ENCODE measurements at places on chromosomes 3 and 15.

GRCh38 chr3:28022916-28023315, 218.5 kb upstream of the CMC1 start:
- DNase-seq = no peak

- no peak for DNase-seq
Observed at GRCh38 chr3:178306432-178307115, 229.7 kb upstream of the KCNMB2 start.

DNA sequence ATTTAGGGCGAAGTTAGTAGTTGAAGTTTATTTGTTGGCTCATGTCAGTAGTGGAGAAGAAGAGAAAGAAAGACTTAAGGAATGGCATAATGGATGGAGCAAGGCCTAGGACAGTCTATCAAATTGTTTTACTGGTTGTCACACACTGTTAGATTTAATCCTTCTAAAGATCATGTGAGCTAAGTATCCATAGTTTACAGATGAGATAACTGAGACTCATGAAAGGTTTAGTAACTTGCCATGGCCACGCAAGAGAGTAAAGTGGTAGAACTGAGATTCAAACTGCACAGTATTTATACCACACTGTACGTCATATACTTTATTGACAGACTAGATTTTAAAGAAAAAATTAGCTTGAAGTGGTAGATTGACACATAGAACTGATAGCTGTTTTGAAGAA, 11.4 kb downstream of the SPRED1 start:
- DNase-seq = no peak

GRCh38 chr3:24299246-24299805, 195.3 kb downstream of the THRB start:
- DNase-seq = no peak

DNA sequence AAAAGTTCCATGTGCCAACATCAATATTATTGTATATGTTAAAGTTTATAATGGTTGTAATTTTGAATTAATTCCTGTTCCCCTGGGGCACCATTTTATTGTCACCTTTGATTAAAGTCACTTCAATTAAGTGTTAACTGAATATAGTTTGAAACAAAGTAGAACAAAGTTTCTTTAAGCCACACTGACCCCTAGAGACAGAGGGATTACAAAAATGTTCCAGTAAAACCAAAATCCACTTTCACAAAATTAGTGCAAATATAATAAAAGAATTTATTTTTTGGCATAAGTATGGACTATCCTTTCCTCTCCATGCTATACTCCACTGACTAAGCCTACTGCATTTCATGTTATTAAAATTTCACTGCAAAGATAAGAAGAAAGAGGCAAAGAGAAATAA, 123.9 kb downstream of the ZMAT3 start:
- no peak for DNase-seq

- DNase-seq = no peak
Observed at GRCh38 chr3:191068946-191069813, 129.9 kb upstream of the OSTN start.

All from A673 (cell line).